ENCODE measurements at places on chromosomes 3 and 15. TPM values are rescaled to one million over a fixed set of nuclear protein-coding genes. Genes with fewer than 3 reads are reported as not detected.

Gene EXD1
- not detected for total RNA-seq

Gene CDHR4
- total RNA-seq, result not detected

Gene SLC24A5
- total RNA-seq, result not detected

Gene PXYLP1
- 38.8 TPM for total RNA-seq

Gene MAP6D1
- 2.3 TPM for total RNA-seq

Gene EFHB
- total RNA-seq, result 0.59 TPM

Gene IL5RA
- total RNA-seq, result 0.40 TPM

Gene CCK
- not detected for total RNA-seq

Gene MELTF
- total RNA-seq, result 10.8 TPM

Gene ERICH6
- total RNA-seq, result 0.19 TPM

Gene CPNE4
- 7.4 TPM for total RNA-seq

DNA sequence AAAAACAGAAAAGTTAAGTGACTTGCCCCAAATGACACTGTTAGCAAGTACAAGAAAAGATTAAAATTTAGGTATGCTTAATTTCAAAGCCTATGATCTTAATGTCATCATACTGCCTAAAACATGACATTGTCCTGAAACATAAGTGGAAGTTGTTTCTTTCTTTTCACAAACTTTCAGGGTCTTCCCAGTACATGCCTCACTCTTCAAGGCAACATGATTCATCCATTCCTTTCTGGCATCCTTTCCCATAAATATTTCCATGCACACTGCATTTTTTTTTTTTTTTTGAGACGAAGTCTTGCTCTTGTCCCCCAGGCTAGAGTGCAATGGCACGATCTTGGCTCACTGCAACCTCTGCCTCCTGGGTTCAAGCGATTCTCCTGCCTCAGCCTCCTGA, 42.5 kb upstream of the KPNA4 start:
- no peak for DNase-seq

DNA sequence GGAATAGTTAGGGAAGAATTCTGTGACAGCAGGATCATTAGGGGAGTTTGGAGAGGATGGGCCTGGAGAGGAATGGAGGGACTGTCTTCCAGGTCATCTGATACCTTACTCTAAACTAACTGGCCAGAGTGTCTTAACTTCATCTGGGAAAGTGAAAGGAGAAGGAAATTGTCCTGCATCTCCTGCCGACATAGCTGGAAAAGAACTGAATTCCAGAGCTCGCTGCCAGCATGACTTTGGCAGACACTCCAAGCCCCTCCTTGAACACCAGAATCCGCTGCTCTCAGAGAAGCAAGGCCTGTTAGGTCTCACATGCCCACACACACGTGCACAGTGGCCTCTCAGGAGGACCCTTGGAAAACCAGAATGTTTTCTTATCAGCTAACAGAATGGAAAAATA, 10.5 kb downstream of the ABI3BP start:
- no peak for DNase-seq

DNA sequence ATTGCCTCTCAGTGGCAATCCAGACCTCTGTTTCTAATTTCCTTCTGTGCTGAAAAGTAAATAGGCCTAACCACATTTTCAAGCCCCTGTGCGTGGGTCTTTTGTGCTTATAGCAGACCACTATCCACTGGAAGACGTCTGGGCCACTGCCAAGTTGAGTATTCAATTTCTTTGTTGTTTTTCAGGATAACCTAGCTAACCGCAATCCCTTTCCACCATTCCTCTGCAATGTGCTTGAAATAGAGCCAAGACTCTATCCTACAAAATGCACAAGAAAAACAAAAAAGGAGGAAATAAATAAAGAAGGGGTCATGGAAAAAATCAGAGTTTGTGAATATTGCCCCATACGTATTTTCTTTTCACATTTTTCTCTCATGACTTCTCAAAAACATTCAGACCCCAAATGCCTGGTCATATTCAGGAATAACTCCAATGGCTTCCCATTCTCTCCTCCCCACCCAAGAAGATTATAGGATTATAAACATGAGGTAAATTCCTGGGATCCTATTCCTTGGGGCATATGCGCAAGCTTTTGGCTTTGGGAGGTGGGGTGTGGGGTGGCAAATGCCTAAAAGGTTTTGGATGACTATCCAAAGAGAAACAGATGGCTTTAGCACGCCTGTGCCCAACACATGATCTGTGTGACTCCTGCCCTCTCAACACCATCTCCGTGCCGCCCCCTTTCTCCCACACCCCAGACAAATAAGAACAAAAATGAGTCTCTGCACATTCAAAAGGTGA, 217.9 kb upstream of the THBS1 start:
- DNase-seq, result no peak

DNA sequence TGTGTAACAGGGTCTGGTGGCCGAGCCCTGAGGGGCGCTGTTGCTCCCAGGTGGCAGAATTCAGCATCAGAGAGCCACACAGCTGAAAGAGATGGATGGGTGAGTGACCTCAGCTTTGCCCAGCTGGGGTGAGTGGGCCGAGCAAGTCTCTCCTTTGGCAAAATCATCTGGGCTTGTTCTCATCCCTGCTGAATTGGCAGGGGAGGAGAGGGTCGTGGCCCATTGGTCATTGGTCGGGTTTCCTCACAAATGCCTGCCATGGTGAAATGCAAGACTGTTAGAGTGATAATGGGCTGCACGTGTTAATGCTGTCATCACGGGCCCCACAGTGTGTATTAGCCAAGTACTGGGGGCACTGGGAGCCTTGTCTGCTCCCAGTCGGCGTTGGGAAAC, 15.9 kb downstream of the ABHD2 start:
- DNase-seq, result no peak

- no peak for DNase-seq
These were observed 6.6 kb downstream of the SPCS1 start for GRCh38 chr3:52712291-52713212.

DNA sequence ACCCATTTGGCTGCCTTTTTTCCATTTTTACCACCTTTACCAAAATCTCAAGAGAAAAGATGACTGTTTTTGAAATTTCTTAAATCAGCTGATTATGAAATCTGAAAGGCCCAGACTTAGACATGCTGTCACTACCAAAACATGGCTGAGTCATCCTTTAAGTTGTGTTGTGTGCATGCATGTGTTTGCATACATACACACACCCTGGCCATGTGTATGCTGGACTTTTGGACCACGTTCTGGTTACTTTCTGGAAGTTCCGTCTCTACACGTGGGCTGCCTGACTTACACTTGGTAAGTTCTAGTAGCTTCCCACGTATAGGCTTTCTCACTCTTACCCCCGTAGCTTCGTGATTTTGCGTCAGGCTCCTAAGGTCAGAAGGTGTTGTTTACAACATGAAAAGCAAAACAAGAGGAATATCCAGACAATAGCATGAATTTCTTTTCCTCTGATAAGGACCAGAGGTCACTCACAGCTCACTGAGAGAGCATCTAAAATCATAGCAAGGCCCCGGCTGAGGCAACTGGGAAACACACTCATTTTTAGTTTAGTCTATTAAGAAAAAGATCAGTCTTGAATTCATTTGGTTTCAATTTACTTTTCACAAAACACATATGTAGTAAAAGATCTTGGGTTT, 62.4 kb downstream of the COL8A1 start:
- DNase-seq, result no peak

DNA sequence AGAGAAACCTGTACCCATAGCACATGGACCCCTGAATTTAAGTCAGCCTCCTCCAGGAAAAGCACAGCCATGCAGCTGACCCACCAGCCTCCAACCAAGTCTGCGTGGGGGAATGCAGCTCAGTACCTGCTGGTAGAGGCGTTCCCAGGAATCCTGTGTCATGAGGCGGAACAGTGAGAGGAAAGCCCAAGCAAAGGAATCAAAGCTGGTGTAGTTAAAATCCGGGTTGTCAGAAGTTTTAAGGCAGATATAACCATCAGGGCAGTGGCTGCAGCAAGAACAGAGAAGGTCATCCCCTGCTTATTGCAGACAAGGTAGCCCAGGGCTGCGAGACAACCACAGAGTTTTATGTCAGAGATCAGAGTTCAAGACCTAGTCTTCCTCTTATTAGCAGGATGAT, 59.1 kb downstream of the SCN10A start:
- no peak for DNase-seq

- DNase-seq, result no peak
These were observed 8.9 kb upstream of the ADAMTS17 start for GRCh38 chr15:100350434-100351226.

DNA sequence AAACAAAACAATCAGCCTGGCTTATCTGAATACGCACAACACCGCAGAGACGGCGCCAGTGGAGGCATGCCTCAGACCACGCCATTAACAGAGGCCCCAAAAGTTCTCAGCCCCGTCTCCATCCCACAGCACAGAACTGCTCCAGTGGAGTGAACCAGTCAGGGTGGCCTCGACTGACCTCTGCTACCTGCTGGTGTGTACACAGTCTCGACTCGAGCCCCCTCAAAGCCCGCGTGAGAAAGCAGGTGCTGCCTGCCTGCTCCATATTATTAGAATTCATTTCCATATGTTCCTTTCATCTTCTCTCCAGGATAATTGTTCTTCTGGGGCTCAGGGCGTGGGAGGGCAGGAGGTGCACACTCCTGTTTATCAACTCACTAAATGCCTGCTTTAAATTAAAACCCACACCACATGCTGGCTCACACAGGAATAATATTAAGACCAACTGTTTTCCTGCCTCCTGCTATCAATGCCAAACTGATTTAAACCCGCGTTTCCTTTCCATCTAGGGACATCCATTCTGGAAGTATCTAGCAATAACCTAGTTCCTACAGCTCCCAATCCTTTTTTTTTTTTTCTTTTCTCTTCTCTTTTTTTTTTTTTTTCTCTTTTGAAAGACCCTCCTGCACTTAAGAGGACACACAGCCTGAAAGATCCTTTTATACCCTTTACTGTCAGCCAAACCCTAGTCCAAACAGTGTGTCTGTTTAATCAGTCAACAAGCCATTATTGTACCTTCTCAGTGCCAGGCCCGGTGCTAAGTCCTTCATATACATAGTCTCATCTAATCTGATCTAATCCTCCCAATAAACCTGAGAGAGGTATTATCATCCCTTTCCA, 101.2 kb downstream of the TLE3 start:
- no peak for DNase-seq
